ENCODE measurements at places on chromosomes 1 and 21. TPM values are rescaled to one million over a fixed set of nuclear protein-coding genes. Genes with fewer than 3 reads are reported as not detected.

The HES5 gene
- total RNA-seq: not detected

The GBP7 gene
- 0.15 TPM for total RNA-seq

The CBR3 gene
- total RNA-seq: 29.0 TPM

The OR6K3 gene
- not detected for total RNA-seq

The AKR7A3 gene
- 0.48 TPM for total RNA-seq

The AGT gene
- not detected for total RNA-seq

The LIN28A gene
- not detected for total RNA-seq

The STIL gene
- total RNA-seq: 40.8 TPM

Measured in activated CD4-positive, alpha-beta memory T cell treated with anti-CD3 and anti-CD28 coated beads, Interleukin-2, amount 10 ng/mL, durations not matched to agents 7 days and 5 days (primary cell).